Activated CD8-positive, alpha-beta memory T cell treated with anti-CD3 and anti-CD28 coated beads, Interleukin-2, amount 10 ng/mL, durations not matched to agents 7 days and 5 days (primary cell): ENCODE measurements at places on chromosomes 12 and 14. TPM values are rescaled to one million over a fixed set of nuclear protein-coding genes. Genes with fewer than 3 reads are reported as not detected.

Gene C12orf54
- total RNA-seq, result not detected

Gene SMIM41
- not detected for total RNA-seq

Gene FOXN4
- total RNA-seq, result not detected

Gene SCNN1A
- 0.58 TPM for total RNA-seq

Gene ACSM4
- not detected for total RNA-seq

Gene DBX2
- total RNA-seq, result not detected

Gene MNAT1
- 60.7 TPM for total RNA-seq

Gene DNAJC22
- total RNA-seq, result not detected

Gene ADAMTS20
- not detected for total RNA-seq

Gene PCED1B
- total RNA-seq, result 63.2 TPM

Gene NOVA1
- total RNA-seq, result not detected

Gene CCDC175
- total RNA-seq, result not detected

Gene NEK9
- 83.0 TPM for total RNA-seq

Gene PLCZ1
- not detected for total RNA-seq

Gene IFNG
- 25.7 TPM for total RNA-seq

Gene PHETA1
- 2.8 TPM for total RNA-seq

Gene RNASE2
- total RNA-seq, result not detected

Gene ANO6
- total RNA-seq, result 21.7 TPM

Gene KRT2
- total RNA-seq, result not detected

Gene POU6F1
- total RNA-seq, result 3.6 TPM

Gene HHIPL1
- 0.09 TPM for total RNA-seq

Gene HCAR2
- total RNA-seq, result not detected

Gene POMT2
- total RNA-seq, result 14.3 TPM

Gene TAS2R9
- not detected for total RNA-seq

Gene GPR65
- total RNA-seq, result 17.2 TPM

Gene RASAL1
- not detected for total RNA-seq

Gene MMP19
- total RNA-seq, result not detected

Gene TMCC3
- total RNA-seq, result 0.29 TPM

Gene SLC25A47
- total RNA-seq, result not detected

Gene FAIM2
- 0.05 TPM for total RNA-seq

Gene PGF
- total RNA-seq, result 0.29 TPM

Gene FOXG1
- total RNA-seq, result not detected

Gene MANSC4
- not detected for total RNA-seq

Gene ITGB7
- 729 TPM for total RNA-seq

Gene KCNC2
- total RNA-seq, result not detected

Gene FBRSL1
- 48.6 TPM for total RNA-seq

Gene ACSS3
- total RNA-seq, result not detected

Gene FERMT2
- total RNA-seq, result 1.9 TPM

Gene ASIC1
- 19.0 TPM for total RNA-seq

Gene CLEC2A
- not detected for total RNA-seq

Gene TMEM119
- total RNA-seq, result 0.16 TPM

Gene ACTR6
- total RNA-seq, result 32.8 TPM

Gene NGDN
- total RNA-seq, result 42.7 TPM

Gene DPF3
- total RNA-seq, result 10.2 TPM

Gene LMNTD1
- not detected for total RNA-seq

Gene GYS2
- not detected for total RNA-seq

Gene OASL
- total RNA-seq, result 55.3 TPM

Gene DEGS2
- total RNA-seq, result not detected

Gene RPS6KA5
- total RNA-seq, result 48.1 TPM

Gene GPR137C
- total RNA-seq, result 0.73 TPM
